ENCODE measurements at places on chromosomes 2 and 18.

DNA sequence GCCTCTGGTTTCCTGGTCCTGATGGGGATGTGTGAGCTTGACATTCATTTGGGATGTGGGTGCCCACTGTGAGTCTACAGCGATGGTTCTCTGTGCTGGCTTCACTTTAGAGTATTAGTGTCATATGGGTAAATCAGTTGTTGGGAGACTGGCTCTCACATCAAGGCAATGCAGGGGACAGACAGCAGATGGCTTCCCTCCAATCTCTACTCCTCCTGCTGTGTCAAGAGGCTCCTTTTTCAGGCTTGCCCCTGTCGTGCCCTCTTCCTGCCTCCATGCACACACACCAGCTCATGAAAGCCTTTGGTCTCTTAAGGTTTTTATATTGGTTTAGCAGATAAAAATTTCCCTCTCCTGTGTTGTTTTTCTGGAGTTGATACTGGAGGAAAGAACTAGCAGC, 315.6 kb downstream of the RDH14 start:
- DNase-seq, result no peak

DNA sequence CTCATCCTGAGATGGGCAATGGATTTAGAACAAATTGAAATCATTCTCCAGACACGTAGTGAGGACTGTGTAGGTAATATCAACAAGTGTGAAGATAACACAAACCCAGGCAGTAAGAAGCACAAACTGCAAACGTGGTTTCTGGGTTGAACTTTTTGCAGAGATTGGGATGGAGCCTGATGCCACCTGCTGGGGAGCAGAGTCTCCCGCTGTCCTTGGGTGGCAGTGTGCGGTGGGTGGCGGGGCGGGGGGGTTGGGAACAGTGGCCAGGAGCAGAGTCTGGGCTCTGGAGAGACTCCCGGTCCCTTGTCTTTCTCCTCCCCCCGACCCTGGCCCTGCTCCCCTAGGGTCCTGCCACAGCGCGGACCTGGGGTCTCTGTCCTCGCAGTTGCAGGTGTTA, 19.5 kb downstream of the TRAF3IP1 start:
- no peak for DNase-seq

- DNase-seq, result no peak
Observed at GRCh38 chr2:236823963-236824362, 254.3 kb downstream of the ACKR3 start.

- DNase-seq, result no peak
Observed at GRCh38 chr18:69936191-69936558, 11.5 kb downstream of the CD226 start.

- no peak for DNase-seq
Observed at GRCh38 chr2:2519381-2519780, 188.3 kb upstream of the MYT1L start.

DNA sequence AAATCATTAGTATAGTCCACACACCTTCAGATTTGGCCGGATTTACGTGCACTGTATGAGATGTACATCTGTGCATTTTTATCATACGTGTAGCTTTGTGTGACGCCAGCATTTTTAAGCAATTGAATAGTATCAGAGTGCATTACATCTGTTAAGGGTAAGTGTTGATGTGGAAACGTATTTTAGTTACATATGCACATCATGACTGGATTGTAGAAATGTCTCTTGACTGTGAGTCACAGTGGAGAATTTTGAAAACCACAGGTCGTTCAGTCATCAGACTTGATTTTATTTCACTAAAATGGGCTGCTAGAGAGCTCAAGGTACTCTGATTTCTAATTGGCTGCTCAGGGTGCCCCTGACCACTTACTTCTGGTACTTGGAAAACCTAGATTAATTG, 5.4 kb upstream of the GPBAR1 start:
- DNase-seq, result peak; percentile 57

- DNase-seq, result no peak
Observed at GRCh38 chr18:9855681-9856080, 30.1 kb upstream of the TXNDC2 start.

DNA sequence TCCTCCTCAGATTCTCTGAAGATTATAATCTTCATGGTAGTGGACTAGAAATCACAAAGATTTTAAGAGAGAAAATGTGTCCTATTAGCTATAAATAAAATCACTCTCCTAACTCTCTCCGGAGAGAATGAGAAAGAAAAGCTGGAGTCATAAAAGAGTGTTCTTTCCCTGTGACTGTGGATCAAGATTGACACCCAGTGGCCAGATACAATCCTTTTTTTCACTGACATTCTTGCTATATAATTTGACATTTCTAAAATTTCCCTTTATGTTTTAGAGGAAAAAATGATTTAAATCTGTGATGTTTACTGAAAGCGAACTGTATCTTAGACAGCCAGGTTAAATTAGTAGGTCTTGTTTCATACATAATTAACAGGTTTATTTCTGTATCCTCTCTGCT, 35.4 kb upstream of the LRP2 start:
- DNase-seq, result no peak

DNA sequence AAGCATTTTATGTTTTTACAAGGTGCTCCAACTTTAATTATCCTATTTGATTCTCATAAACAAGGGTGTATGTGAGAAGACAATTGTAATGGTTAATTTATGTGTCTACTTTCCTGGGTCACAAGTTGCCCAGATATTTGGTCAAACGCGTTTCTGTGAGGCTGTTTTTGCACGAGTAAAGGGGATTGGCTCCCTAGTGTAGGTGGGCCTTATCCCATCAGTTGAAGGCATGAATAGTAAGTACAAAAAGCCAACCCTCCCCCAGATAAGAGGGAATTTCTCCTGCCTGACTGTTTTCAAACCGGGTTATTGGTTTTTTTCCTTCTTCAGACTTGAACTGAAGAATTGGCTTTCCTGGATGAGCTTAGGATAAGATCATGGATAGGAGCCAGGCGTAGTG, 224.0 kb upstream of the NCKAP5 start:
- no peak for DNase-seq

DNA sequence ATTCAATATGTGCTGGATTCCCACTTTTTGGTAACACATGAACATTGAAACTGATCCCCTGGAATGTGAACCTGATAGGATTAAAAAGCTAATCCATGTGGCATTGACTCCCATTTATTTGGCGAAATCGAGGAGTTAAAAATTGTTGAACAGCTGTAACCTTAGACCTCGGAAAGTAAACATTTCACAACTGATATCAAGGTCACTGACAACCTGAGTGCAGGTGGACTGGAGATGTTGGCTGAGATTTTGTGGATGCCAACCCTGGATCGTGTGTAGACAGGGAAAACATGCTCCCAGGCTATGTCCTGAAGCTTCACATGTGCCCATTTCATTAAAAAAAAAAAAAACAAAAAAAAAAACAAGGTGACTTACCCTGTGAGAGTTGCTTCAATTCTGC, 204.8 kb downstream of the SETBP1 start:
- DNase-seq, result no peak

DNA sequence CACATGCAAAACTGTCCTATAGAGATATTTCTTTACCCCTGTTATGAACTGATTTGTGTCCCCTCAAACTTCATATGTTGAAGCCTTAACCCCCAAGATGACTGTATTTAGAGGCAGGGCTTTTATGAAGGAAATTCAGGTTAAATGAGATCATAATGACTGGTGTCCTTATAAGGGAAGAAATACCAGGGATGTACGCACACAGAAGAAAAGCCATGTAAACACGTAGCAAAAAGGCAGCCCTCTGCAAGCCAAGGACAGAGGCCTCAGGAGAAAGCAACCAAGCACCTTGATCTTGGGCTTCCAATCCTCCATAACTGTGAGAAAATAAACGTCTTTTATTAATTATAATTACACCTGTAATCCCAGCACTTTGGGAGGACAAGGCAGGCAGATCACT, 101.3 kb upstream of the NDUFV2 start:
- peak; percentile 49 for DNase-seq

- peak; percentile 15 for DNase-seq
Observed at GRCh38 chr2:8821276-8822217, 15.9 kb downstream of the KIDINS220 start.

DNA sequence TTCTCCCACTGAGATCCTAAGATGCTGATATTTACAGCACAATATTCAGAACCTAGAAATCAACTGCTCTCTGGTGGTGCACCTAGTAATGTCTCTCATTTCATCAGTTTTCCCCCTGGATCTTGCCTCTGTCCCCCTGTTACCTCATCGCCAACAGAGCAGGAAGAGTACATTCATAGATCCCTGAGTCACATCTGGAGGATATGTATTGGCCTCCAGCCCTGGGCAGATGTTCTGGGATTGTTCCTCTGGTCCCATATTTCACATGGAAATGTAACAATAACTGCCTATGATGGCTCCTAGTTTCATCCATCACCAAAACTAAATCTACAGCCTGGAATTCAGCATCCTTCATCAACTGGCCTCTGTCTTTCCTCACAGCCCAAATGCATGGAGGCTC, 278.8 kb upstream of the SLC14A2 start:
- no peak for DNase-seq

GRCh38 chr2:12490641-12491040, 226.1 kb upstream of the TRIB2 start:
- no peak for DNase-seq

DNA sequence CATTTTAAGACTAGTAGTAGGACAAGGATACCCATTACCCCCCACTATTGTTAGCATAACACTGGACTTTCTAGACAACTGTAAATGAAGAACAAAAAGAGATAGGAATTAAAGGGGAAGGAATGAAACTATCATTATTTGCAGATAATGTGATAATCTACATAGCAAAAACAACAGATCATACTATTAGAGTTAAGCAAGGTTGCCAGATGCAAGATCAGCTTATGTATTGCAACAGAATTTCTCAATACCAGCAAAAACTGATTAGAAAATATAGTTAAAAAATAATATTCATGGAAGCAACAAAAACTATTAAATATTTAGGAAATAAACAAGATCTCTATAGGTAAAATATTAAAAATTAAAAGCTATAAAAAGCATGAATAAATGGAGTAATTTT, 194.4 kb upstream of the SPRED2 start:
- no peak for DNase-seq

DNA sequence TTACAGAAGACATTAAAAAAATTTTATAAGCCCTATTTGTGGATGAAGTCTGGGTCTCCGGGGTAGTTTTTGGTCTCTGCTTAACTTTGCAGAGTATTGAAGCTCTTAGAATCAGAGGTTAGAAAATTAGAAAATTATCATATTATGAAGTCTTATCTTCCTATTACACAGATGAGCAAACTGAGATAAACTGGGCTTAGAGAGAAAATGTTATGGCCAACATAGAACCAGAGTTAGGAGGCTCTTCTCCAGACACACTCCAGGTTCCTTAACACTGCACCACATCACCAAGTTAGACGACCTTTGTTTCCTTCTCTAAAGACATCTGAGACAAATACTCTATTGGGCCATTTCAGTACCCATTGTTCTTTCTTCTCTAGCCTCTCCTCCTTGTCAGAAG, 36.7 kb upstream of the NEB start:
- no peak for DNase-seq

DNA sequence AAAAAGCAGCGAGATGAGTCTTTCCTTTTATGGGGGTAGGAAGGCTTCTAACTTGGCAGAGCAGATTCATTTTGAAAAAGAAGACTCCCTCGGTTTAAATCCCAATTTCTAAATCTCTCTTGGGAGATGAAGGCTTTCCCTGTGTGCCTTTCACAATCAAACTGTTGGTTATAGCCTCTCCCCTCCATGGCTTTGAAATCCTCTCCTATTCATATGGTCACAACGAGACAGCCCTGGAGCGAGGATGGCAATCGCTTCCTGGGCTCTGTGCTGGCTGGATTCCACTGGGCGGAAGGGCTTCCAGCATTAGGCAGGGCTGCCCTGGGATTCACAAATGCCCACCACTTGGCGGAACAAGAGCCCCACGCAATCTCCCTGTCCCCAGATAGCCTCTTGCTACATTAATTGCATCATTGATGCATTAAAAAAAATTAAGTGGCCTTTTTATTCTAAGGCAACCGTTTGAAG, 1.6 kb downstream of the CAVIN2 start:
- DNase-seq, result peak; percentile 40

- DNase-seq, result no peak
Observed at GRCh38 chr18:49013291-49013691, 62.5 kb upstream of the SMAD7 start.

GRCh38 chr2:164260506-164260905, 360.8 kb downstream of the GRB14 start:
- peak; percentile 1 for DNase-seq

DNA sequence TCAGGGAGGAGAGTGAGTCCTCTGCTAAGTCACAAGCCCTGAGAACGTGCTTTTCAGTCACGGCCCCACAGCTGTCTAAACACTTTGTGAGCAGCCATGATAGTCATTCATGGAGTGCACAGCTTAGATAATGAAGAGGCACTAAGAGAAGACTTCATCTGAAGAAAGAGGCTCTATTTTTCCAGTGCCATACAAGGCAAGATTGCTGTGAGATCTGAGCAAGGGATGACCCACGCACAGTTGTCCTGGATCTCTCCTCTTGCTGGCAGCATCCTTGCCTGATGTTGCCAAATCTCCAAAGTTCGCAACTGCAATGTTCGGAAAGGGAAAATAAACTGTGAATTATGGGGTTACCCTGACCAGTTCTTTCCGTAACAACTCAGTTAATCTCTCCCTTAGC, 418.7 kb downstream of the MEIS1 start:
- no peak for DNase-seq

DNA sequence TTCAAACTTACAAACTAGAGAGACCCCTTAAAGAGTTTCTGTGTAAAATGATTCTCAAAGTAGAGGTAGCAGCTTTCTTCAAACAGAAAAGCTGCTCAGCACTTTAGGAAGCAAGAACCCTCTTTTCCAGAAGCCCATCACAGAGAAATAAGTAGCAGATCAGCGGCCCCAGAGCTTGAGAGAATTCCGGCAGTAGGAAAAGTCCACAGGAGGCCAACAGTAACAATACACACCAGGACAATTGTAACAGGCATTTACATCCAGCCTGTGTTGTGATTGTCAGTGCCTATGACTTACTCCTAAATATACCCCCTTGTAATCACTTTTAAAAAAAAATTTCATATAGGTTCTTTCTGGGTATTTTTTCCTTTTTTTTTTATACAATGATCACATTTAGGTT, 161.4 kb upstream of the ACVR2A start:
- no peak for DNase-seq

- peak; percentile 42 for DNase-seq
Observed at GRCh38 chr2:55311444-55311870, 42.4 kb upstream of the MTIF2 start.

DNA sequence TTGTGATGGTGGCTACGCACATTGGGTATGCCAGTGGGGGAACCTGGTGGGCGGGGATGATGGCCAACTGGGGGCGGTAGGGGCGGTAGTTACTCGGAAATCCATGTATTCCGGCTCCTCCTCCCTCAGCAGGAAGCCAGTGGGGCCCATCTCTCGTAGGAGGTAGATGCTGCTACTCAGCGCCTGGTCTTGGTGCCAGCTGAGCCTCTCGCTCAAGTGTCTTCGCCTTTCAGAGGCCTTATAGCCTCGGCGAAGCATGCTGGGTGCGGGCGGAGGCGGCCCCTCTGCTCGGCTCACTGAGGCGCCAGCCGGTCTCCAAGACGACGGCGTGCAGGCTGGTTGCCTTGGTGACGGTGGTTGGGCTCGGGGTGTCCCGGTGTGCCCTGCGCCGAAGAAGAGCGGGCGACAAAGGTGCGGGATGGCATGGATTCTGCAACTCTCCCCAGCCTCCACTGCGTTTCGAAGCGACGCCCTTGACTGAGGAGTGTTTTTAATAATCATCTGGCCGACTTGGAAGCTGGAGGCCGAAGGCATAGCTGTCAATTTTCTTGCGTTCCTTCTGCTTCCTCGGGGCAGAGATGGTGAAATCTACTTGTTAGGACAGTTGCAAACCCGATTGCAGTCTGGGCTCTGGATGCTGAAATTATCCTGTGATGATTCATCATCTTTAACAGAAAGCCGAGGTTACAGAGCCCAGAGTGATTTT, at the start of gene ZSWIM2:
Gene ZSWIM2, minus strand, starts transcription at position 298 of the 706 bp plus-strand sequence. Its CDS starts 40 bp downstream, at position 258.
- peak; percentile 87 for DNase-seq

GRCh38 chr2:170878505-170878904, 50.5 kb upstream of the GORASP2 start:
- DNase-seq, result no peak

Data from EL (cell line).